ENCODE measurements at places on chromosomes 5 and 9.

DNA sequence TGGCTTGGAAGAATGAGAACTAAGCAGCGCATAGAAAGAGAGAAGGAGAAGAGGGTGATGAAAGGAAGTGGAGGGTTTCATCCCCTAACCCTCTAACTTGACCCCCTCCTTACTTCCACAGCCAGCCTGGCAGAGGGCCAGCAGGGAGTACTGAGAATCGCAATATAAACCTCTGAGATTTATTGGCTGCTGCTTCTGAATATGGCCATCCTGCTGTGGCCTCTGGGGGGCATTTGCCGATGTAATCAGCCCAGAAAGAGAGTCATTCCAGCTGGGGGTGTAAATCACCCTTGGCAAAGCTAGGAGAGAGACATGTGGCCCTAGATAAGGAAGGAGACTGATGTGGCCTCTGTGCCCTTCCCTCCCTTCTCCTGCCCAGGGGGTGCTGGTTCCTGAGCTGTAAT lies 960 bp upstream of the GFRA3 start:
- no peak for DNase-seq

- DNase-seq, result no peak
Measured at GRCh38 chr5:63263411-63263810, 684.8 kb downstream of the LRRC70 start.

DNA sequence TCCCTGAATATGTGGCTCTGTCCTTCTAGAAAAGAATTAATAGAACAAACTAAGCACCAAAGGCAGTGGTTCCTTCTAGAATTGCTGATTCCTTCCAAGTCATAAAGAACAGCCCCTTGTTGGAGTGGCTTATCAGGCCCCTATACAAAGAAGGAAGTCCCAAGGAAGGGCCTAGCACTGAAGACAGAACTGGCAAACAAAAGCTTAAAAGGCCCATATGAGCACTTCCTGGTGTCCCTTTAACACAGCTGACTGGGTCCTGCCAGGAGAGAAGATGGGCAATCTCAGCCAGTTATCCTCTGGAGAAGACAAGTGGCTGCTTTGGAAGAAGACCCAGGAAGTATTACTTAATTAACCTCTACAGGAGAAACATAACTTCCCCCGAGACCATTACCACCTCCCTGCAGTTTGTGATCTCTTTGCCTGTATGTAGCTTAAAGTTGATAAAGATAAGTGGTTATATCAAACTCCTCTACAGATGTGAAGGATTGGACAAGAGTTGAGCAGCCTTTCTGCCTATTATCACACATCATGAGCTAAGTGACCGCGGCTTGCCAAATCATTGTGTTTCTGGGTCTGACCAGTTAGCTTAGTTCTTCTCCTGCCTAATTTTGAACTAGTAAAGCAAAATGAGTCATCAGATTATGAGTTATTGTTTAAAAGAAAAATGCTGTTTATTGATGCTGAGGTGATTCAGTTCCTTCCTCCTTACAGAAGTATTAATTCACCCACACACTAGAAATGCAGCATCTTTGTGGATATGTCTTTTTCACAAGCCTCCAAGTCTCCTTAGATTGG lies 13.3 kb upstream of the STING1 start:
- no peak for DNase-seq

GRCh38 chr9:33114746-33115145 lies 38.3 kb upstream of the SMU1 start:
- no peak for DNase-seq

DNA sequence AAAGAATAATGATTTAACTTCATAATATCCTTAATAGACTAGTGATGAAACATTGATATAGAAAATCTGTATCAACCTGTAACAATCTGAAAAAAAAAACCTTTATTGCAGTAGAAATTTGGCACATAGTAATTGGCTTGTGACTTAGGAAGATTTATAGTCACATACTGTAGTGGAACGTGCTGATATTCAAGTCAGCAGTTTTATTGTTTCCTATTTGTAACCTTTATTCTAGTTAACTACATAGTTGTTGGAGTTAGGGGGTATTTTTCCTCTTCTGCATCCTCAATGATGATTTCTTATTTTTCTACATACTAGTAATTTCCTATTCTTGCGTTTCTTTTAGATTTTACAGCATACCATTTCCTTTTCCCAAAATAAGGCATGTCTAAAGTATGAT lies 14.5 kb upstream of the LRRC70 start:
- no peak for DNase-seq

- no peak for DNase-seq
Measured at GRCh38 chr5:145429170-145429569, 406.0 kb downstream of the PRELID2 start.

DNA sequence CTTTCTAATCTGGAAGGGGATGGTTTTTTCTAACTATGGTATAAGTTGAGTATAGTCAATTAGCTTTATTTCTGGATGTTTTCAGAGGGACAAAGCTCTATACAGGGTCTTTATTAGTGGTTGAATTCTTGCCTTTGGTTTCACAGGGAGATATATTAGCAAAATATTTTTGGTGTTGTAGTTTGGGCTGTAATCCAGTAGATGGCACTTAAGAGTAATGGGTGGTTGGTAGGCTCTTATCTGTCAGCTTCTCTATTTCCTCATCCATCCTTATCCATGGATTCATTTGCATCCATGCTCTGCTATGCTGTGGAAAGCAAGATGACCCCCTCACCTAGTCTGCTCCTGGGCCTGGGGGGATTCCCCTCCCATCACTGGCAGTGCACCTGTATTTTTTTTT lies 363.6 kb upstream of the CYLC2 start:
- no peak for DNase-seq

GRCh38 chr5:155024015-155024414 lies 10.5 kb downstream of the KIF4B start:
- no peak for DNase-seq

- DNase-seq, result no peak
Measured at GRCh38 chr5:14341571-14342230, 198.6 kb downstream of the TRIO start.

- no peak for DNase-seq
Measured at GRCh38 chr9:91191411-91192380, 170.0 kb downstream of the AUH start.

- no peak for DNase-seq
Measured at GRCh38 chr5:114316167-114316566, 45.7 kb upstream of the KCNN2 start.

DNA sequence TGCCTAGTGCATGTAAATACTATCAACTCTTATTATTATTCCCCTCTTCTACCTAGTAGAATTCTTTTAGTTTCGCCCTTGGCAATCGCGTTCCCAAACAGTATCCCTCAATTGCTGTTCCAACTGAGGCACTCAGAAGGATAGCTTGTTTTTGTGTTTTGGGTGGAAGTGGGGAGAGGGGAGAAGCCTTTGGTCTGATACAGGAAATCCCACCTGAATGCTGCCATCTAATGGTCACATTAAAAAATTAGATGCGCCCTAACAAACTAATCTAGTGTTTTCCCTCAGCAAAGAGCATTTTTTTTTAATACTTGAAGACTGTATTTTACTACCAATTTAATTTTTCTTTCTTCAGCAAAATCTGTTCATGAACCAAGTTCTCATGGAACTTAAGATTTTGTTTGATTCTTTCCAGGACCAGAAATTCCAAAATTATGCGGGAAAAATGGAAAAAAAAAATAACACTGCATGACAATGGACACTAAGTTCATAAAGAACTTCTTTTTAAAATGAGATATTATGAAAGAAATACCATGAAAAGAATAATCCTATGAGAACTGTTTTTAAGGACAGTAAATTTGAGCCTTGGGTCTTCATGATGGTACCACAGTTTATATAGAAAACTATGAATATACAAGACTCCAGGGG lies 22.2 kb upstream of the GLDC start:
- DNase-seq, result no peak

- no peak for DNase-seq
Measured at GRCh38 chr9:76687861-76688391, 76.3 kb upstream of the PCA3 start.

DNA sequence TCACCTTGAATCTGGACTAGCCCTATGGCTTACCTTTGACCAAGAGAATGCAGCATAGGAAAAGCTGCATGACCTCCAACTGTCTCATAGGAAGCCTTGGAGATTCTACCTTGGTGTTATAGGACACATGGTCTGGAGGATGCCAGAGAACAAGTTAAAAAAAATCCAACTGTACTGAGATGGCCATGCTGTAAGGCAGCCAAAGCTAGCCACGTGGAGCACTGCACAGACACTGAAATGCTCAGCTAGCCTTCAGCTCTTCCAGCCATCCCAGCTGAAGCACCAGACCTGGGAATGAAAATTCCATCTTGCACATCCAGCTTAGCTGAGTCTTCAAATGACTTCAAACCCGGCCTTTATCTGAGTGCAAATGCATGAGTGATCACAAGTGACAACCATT lies 6.0 kb upstream of the GRAMD2B start:
- DNase-seq, result no peak

DNA sequence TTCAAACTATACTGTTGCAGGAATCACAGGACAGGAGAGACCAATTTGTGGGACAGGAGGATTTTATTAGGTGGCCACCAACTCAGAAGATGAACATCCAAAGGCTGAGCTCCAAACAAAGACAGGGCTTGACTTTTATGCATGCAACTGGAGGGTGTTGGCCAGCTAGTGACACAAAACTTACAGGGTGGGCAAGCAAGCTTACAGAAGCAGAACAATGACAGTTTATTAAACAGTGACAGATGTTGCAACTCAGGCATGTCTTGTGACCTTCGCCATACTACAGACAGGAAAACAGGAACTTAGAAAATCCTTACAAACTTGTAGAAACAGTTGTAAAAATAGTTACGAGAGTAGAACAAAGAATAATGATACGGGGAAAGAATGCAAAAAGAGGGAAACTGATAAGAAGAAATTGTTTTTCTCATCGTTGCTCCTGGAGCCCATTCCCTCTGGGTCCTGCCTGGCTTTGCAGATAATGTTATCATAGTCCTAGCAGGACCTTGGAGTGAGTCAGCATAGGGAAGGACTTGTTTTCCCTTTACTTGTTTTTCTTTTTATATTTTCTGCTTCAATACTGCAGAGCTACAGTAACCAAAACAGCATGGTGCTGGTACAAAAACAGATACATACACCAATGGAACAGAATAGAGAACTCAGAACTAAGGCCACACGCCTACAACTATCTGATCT lies 2083.0 kb upstream of the ACO1 start:
- no peak for DNase-seq
